ENCODE measurements at places on chromosomes 7 and 10. TPM values are rescaled to one million over a fixed set of nuclear protein-coding genes. Genes with fewer than 3 reads are reported as not detected.
A peak's percentile ranks its signal among the peaks of the same experiment; 100 is the strongest.

Gene GPC2
- 61.0 TPM for total RNA-seq

Gene TEX47
- not detected for total RNA-seq

Gene ZNF727
- total RNA-seq, result not detected

Gene EBLN1
- total RNA-seq, result not detected

Gene SFRP4
- not detected for total RNA-seq

Gene ACTA2
- 19.0 TPM for total RNA-seq

Gene NUPR2
- not detected for total RNA-seq

Gene CNTNAP2
- 110 TPM for total RNA-seq

Gene MKX
- total RNA-seq, result not detected

GRCh38 chr7:158861936-158862704 is 5.8 kb downstream of the DYNC2I1 start:
- H3K4me1 ChIP-seq, result peaks cover 49% of the 10 kb centered on the region
- no peak overlapping the region for H3K4me3 ChIP-seq
- DNase-seq, result no peak
- no peak overlapping the region for H3K27ac ChIP-seq
- no peaks in the 10 kb centered on the region for H3K36me3 ChIP-seq

DNA sequence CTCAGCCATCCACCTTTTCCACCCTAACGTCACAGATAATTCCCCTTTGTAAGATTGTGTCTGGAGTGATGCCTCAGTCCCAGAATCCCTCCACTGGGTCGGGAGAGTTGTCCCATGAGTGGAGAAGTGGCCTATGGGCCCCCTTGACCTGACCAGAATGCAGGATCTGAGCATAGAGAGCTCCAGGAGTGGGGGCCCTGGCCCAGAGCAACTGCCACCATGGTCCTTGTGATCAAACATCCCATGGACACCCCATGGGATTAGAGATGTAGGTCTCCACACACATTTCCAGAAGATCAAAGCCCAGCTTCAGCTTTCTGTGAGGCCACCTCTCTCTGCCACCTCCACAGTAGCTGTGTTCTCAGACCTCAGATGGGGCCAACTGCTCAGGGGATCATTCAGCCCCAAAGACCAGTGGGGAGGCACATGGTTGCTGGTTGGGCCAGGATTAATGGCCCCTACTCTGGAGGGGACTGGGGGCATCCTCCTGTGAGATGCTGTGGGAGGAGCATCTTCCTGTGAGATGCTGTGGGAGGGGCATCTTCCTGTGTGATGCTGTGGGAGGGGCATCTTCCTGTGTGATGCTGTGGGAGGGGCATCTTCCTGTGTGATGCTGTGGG is 28.5 kb upstream of the DPYSL4 start:
- H3K36me3 ChIP-seq, result no peaks in the 10 kb centered on the region
- H3K4me3 ChIP-seq, result no peak overlapping the region
- peaks cover 12% of the 10 kb centered on the region for H3K27me3 ChIP-seq
- no peak overlapping the region for H3K27ac ChIP-seq

DNA sequence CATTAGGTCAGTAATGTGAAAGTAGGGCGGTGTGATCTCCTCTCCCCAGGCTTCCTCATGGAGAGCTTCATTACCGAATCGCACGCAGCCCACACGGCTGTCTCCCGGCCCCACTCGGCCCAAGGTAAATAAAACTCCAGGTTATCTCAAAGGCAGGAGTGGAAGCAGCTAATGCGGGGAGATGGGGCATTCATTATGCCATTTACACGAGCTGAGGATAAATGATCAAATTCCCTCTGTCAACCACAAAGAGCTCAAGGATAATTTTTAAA is 93.5 kb downstream of the ADARB2 start:
- H3K36me3 ChIP-seq, result no peaks in the 10 kb centered on the region
- no peak for DNase-seq
- peaks cover 3% of the 10 kb centered on the region for H3K27me3 ChIP-seq
- no peak overlapping the region for H3K4me3 ChIP-seq
- no peak overlapping the region for H3K27ac ChIP-seq

- no peak overlapping the region for H3K27ac ChIP-seq
- H3K27me3 ChIP-seq, result no peaks in the 10 kb centered on the region
- no peak for DNase-seq
- peaks cover 34% of the 10 kb centered on the region for H3K4me1 ChIP-seq
- no peaks in the 10 kb centered on the region for H3K36me3 ChIP-seq
- H3K4me3 ChIP-seq, result no peak overlapping the region
Measured at GRCh38 chr10:36423821-36424248, 701.6 kb upstream of the ANKRD30A start.

- no peak overlapping the region for H3K27ac ChIP-seq
- no peak overlapping the region for H3K4me3 ChIP-seq
- H3K27me3 ChIP-seq, result no peaks in the 10 kb centered on the region
- no peak for DNase-seq
- H3K36me3 ChIP-seq, result peaks cover 5% of the 10 kb centered on the region
Measured at GRCh38 chr7:871900-872537, 4.3 kb upstream of the GET4 start.

DNA sequence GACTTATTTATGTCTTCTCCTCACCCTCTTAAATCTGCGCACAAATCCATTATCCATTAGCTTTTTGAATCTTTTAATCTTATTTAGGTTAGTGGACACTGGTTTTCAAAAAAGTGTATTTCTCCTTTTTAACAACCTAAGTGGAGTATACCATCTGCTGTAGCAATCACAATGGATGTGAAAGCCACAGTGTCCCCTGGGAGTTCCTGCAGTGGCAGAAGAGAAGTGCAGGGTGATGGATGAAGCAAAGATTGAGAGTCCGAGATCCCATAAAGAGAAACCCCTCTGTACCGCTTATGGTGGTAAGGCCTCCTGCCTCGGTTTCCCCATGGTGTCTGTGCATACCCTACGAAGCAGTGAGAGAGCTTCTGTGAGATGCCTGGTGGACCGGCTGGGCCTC is 236.4 kb downstream of the COBL start:
- no peak overlapping the region for H3K27ac ChIP-seq
- DNase-seq, result no peak
- no peak overlapping the region for H3K4me3 ChIP-seq
- H3K36me3 ChIP-seq, result no peaks in the 10 kb centered on the region
- H3K4me1 ChIP-seq, result peaks cover 17% of the 10 kb centered on the region

DNA sequence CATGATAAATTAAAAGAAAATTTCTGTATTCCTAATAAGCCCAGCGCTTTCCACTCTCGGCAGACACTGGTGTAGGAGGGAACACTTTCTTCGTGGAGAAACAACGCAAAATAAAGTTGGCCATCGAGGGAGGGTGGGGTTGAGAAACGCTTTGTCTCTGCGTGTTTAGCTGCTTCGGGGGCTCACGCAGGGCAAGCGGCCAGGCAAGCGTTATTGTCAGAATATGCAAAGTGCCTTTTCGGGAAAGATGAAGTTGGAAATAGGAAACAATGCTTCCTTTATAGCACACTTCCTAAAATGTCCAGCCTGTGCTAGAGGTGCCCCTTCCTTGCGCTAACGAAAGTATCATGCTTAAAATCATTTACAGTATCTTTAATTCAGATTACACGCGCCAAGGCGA is 1.9 kb upstream of the EBF3 start:
- H3K36me3 ChIP-seq, result no peaks in the 10 kb centered on the region
- no peak overlapping the region for H3K4me3 ChIP-seq
- H3K27me3 ChIP-seq, result peaks cover 98% of the 10 kb centered on the region
- DNase-seq, result peak; percentile 20
- no peak overlapping the region for H3K27ac ChIP-seq

DNA sequence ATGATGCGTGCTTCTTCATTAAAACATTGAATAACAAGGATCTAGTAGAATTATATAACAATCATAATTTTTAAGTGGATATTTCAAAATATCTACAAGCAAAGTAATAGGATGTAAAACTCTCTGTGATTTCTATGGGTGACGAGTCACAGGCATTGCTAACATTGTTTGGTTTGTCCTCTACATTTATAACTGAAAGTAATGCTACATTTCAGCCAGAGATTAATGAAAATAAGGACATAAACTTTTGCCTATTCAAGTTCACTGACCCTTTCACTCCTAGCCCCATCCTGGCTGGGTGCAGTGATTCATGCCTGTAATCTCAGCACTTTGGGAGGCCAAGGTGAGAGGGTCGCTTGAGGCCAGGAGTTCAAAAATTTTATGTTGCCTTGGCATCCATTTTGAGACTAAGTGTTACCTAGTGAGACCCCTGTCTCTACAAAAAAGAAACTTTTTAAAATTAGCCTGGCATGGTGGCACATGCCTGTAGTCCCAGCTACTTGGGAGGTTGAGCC is 38.4 kb upstream of the HSPA12A start:
- no peaks in the 10 kb centered on the region for H3K36me3 ChIP-seq
- no peak overlapping the region for H3K4me3 ChIP-seq
- H3K4me1 ChIP-seq, result no peaks in the 10 kb centered on the region
- no peak for DNase-seq
- H3K27ac ChIP-seq, result no peak overlapping the region

DNA sequence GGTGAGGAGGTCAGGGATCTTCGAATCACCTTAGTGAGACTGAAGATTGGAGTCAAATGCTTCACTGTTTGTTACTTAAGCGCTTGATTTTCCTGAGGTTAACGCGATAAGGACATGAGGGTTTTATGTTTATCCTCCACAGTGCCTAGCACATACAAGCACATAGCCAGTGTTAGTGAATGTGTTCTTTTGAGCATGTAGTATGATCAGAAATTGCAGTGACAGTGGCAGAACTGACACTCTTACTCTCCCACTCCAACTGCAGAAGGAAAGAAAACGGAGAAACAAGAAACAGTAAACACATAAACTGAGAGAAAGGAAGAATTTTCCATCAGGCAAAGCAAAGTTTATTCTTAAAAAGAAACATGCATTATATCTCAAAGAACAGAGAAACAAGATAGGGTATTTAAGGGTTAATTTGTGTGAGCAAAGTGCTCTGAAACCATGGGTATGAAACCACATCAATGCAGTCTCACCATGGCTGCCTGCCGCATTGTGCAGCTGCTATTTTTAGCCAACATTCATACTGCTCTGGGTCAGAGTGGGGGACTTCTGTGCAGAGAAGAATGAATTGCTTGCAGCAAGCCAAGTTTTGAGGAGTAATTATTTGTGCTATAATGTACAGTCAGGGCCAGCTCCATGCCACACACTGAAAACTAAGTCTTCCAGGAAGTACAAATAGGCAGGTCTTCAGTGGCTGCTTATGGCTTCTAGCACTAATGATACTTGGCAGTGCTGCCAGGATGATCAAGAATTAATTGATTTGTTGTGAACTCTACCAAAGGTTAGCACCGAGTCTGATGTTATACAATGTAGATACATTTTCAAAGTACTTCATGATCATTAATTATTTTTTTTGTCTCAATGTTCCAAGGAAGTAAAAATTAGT is 152.0 kb downstream of the MACC1 start:
- DNase-seq, result no peak
- H3K27me3 ChIP-seq, result no peaks in the 10 kb centered on the region
- no peak overlapping the region for H3K27ac ChIP-seq
- no peak overlapping the region for H3K4me3 ChIP-seq
- H3K36me3 ChIP-seq, result no peaks in the 10 kb centered on the region

DNA sequence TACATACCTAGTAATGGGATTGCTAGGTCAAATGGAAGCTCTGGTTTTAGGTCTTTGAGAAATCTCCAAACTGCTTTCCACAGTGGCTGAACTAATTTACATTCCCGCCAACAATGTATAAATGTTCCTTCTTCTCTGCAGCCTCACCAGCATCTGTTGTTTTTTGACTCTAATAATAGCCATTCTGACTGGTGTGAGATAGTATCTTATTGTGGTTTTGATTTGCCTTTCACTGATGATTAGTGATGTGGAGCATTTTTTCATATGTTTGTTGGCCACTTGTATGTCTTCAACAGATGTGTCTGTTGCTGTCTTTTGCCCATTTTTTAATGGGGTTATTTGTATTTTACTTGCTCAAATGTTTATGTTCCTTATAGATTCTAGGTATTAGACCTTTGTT is 675.5 kb downstream of the SUGCT start:
- H3K4me1 ChIP-seq, result no peaks in the 10 kb centered on the region
- H3K27ac ChIP-seq, result no peak overlapping the region
- H3K36me3 ChIP-seq, result peaks cover 6% of the 10 kb centered on the region
- H3K4me3 ChIP-seq, result no peak overlapping the region

DNA sequence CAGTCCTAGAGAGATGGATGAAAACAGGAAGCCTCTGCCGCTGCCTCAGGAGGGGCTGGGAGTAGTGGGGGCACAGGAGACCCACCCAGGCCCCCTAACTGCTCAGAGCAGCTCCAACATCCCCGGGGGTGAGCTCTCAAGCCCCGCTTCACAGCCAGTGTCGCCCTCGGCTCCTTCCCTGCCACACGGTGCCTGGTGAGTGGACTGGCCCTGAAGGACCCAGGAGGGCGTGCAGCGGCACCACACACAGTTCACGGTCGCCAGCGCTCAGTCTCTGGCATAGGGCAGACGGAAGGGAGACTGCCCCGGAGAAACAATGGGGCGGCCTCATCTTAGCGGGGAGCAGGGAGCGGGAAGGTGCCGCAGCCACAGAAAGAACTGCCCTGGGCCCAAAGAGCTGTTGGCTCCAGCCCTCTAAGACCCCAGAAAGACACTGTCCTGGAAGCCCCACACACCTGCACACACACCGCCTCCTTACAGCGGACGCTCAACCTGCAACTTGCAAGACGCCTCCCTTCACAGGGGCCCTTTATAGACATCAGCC is 1.2 kb downstream of the CLDN15 start:
- no peak overlapping the region for H3K4me3 ChIP-seq
- DNase-seq, result no peak
- no peaks in the 10 kb centered on the region for H3K27me3 ChIP-seq
- H3K27ac ChIP-seq, result no peak overlapping the region

- H3K27me3 ChIP-seq, result no peaks in the 10 kb centered on the region
- no peaks in the 10 kb centered on the region for H3K36me3 ChIP-seq
- no peaks in the 10 kb centered on the region for H3K4me1 ChIP-seq
- H3K4me3 ChIP-seq, result no peak overlapping the region
Measured at GRCh38 chr10:71435571-71436267, 39.0 kb downstream of the CDH23 start.

GRCh38 chr7:50662041-50662694 is 97.0 kb upstream of the DDC start:
- no peak overlapping the region for H3K27ac ChIP-seq
- no peak for DNase-seq
- no peaks in the 10 kb centered on the region for H3K4me1 ChIP-seq
- H3K36me3 ChIP-seq, result no peaks in the 10 kb centered on the region
- H3K27me3 ChIP-seq, result no peaks in the 10 kb centered on the region
- no peak overlapping the region for H3K4me3 ChIP-seq

DNA sequence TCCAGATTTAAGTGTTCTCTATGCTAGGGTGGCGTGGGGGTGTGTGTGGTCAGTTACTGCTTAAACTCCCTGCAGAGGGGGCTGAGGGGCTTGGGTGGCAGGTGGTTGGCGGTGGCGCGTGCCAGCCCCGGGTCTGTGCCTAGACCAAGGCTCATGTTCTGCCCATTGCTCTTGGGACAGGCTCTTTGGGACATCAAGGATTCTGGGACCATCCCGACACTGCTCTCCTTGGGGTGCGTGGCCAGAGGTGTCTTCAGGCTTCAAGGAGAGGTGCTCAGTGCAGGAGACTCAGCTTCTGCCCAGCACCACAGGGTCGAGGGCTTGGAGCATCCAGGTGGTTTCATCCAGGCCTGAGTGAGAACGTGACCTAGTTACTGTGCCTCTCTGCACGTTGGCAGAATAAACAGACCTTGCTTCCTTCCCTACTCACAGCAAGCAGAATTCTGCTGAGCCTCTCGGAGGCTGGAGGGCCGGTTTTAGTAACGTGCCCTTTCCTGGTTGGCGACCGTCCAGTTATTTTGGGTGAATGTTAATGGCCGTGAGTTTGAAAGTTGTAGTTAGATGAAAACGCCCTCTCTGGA is 39.9 kb downstream of the CAMK1D start:
- H3K36me3 ChIP-seq, result no peaks in the 10 kb centered on the region
- H3K4me1 ChIP-seq, result peaks cover 7% of the 10 kb centered on the region
- DNase-seq, result no peak
- H3K27ac ChIP-seq, result no peak overlapping the region

All from neural progenitor cell (in vitro differentiated cells).